ENCODE measurements at places on chromosomes 7 and 10. TPM values are rescaled to one million over a fixed set of nuclear protein-coding genes. Genes with fewer than 3 reads are reported as not detected.

The VPS41 gene
- total RNA-seq = 44.6 TPM

The FAM237B gene
- not detected for total RNA-seq

The NXPH1 gene
- 0.10 TPM for total RNA-seq

The CPED1 gene
- 25.8 TPM for total RNA-seq

The AGAP5 gene
- total RNA-seq = 5.4 TPM

The MEOX2 gene
- 30.9 TPM for total RNA-seq

The CD36 gene
- 589 TPM for total RNA-seq

The C10orf53 gene
- total RNA-seq = not detected

The GNGT1 gene
- total RNA-seq = not detected

Data from skin of body (tissue), 3 donors.